ENCODE measurements at places on chromosomes 4 and X.

GRCh38 chrX:136204571-136204970 is 46.6 kb downstream of the MAP7D3 start:
- DNase-seq, result no peak

DNA sequence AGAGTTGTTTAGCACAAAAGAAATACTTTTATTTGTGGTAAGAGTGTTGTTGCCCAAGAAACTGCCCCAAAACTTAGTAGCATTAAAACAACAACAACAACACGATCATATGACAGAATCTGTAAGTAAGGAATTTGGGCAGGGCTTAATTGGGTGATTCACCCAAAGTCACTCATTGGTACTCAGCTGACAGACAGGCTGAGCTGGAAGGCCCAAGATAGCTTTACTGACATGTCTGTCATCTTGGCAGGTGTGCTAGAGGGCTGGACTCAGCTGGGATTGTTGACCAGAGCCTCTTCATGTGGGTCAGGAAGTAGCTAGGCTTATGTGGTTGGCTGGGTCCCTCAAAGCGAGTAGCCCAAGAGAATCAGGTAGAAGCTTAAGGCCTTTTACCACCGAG is 52.3 kb downstream of the KIAA0232 start:
- DNase-seq, result no peak

- no peak for DNase-seq
Measured at GRCh38 chr4:72577211-72577610, 8.2 kb upstream of the ADAMTS3 start.

GRCh38 chr4:55132775-55133174 is 7.4 kb upstream of the KDR start:
- DNase-seq, result no peak

DNA sequence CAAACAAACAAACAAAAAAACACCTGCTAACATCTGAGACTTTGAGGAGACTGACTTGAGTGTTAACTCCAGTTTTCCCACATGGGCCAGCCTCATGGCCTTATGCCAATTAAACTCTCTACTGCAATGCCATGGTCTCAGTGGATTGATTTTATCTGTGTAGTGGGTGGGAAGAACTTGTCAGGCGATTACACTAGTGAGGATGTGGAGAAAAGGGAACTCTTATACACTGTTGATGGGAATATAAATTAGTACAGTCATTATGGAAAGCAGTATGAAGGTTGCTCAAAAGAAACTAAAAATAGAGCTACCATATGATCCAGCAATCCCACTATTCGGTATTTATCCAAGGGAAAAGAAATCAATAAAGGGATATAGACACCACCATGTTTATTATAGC is 12.8 kb upstream of the XIAP start:
- DNase-seq, result no peak

- no peak for DNase-seq
Measured at GRCh38 chrX:71236836-71237235, 13.8 kb downstream of the GJB1 start.

DNA sequence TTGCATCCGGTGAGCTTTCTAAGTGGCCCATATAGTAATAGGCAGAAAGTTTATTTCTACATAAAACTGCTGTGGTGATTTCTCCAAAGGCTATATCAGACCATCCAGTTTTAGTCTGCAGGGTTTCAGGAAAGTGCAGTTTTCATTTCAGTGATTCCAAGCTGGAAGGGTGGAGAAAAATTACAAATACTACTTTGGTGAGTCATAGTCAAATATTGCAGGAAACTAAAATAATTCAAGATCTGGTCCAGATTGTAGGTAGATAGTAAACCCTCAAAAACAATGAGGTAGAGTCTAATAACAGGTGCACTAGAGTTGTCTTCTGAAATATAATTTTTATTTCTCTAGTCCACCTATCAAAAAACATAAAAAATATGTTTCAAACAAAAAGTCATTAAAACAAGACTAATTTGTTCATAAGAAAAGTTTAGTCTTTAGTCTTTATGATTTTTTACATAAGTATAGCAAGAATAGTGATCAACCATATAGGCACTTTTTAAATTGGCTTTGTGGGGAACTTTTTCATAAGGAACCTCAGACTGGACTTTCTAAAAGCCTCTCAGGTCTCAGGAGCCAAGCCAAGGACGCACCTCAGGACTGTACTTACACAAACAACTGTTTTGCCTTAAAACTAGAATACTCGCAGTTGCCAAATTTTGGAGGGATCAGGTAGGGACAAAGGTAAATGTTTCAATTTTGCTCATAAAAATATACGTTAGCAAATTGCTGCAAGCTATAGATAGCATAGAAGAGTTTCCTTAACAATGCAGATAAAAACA is 101.8 kb upstream of the TLR3 start:
- DNase-seq, result no peak

DNA sequence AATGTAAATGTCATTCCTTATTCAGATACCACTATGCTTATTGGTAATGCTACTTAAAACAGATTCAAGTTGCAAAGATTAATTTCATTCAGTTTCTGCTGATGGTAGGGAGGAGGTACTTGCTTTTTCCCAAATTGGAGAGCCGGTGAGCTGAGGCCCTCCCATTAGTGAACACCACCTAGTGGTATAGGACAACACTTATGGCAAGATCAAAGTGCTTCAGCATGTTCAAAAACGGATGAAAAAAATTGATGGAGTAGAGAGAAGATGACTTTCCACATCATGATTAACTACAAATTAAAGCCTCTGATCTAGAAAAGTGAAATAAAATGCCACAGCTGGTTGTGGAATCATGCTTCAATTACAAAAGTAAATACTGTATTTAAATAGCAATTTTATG is 112.9 kb downstream of the MBNL3 start:
- no peak for DNase-seq

- no peak for DNase-seq
Measured at GRCh38 chr4:26503427-26503826, 13.1 kb upstream of the CCKAR start.

GRCh38 chr4:100295792-100296191 is 105.5 kb upstream of the DDIT4L start:
- no peak for DNase-seq

DNA sequence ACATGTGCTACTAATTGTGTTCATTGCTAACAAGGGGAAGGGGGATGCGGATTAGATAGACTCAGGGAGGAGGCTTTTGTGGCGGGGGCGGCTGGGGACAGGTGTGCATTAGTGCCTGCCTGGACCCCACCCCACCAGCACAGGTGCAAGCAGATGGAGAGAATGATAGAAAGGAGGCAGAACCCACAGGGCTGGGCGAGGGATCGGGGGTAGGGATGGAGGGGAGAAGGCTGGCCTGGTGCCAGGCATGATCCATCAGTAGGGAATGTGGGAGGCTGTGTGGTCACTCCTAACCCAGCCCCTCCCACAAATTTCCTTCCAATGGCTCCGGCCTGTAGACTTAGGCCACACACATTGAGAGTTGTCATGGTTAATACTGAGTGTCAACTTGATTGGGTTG is 30.5 kb upstream of the CRMP1 start:
- no peak for DNase-seq

DNA sequence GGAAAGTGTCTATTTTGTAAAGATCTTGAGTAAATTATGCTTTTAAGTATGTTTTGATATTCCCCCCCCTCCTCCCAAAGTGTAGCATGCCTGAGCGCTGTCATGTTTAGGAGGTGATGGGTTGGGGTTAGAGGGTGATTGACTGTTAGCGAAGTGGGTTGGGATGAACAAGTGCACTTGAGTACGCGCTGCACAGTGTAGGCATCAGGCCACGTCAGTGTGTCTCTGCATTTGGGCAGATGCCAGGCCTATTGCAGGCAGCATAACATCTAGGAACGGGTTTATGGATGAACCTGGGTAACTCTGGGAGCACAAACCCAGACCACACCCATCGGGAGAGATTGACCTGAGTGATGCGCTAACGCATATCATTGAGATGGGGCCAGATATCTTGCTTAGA is 111.2 kb downstream of the TBL1X start:
- no peak for DNase-seq

DNA sequence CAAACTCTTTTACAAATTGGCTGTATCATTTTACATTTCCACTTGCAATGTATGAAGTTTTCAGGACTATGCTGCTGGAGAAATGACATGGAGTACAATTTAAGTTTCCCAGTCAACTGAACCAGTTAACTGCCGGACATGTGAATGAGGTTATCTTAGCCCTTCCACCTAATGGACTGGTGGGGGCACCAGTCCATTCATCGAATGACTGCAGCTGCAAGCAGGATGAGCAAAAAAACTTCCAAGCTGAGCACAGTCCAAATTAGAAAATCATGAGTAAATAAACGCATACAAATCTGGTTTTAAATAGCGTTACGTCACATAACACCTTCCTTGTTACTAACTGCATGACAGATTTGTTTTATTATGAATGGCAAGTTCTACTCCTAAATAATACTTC is 1131.5 kb downstream of the PCDH18 start:
- DNase-seq, result no peak

DNA sequence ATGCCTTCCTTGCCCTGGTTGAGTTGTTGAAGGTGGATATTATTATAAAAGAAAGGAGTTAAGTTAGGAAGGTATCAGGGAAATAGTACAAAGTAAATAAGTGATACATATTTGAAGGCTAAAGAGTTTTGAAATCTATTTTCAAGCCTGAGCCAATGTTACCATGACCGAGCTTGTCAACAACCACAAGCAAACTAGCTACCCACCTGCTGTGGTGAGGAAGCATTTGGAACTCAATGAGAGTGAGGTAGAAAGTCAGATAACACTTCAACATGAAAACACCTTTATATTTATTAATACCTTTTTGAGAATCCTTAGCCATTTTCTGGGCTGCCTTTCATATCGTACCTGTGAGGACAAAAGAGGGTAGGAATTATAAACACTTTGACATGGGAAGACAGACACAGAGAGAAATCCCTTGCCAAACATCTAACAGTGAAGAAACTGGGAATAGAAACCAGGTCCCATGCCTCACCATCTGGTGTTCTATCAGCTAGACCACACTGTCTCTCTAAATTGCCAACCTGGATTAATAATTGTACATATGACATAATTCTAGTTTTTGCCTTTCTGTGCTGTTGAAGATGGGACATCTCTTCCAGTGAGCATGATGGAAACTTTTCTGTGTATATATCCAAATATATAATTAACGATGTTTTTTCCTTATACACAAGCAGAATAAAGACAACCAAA is 606.4 kb upstream of the NR3C2 start:
- no peak for DNase-seq

DNA sequence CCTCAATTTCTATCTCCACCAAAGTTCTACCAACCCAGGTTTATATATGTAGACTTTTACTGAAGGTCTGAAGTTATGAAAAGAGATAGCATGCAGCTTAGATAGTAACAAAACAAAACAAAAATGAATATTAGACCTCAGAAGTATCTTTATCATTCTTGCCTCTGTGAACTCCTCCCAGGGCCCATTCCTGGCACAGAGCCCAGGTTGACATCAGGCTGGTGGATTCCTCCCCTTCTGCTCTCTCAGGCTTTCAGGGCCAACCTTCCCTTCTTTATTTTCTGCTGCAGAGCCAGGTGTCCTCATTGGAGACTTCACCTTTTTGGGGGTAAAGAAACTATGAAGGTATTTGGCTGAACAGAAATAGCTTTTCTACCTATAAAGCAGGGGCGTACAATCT is 112.8 kb upstream of the PITX2 start:
- no peak for DNase-seq

- DNase-seq, result no peak
Measured at GRCh38 chr4:79223993-79224776, 101.7 kb downstream of the NAA11 start.

DNA sequence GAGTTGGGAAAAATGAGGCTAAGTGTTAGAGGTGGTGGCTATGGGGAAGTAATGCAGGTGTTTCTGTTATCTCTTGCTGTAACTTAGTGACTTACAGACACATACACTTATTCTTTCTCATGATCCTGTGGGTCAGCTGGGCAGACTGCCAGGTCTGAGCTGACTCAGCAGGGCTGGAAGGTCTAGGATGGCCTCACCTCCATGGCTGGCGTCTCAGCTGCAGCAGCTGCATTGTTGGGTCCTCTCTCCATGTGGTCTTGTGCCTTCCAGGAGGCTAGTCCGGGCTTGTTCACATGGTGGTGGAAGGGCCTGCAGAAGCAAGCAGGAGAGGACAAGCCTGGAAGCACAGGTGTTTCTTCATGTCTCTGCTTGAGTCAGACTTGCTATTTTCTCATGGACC is 172.7 kb downstream of the NHS start:
- no peak for DNase-seq

DNA sequence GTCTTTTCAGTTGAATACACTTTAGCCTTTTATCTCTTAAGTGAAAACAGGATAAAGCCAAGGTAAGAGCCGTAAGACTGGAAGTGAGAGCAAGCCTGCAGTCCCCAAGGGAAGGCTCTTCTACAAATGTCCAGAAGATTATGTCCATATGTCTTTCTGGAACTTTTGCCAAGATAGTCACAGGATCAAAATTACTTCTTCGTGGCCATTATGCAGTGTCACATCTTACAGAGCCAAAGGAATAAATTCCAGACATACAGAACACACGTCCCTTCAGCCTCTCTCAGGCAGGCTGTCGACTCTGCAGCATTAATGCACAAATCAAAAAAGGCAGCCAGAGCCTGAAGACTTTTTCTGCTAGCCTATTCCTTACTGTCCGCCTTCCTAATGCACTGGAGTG is 10.9 kb upstream of the GATB start:
- DNase-seq, result no peak

DNA sequence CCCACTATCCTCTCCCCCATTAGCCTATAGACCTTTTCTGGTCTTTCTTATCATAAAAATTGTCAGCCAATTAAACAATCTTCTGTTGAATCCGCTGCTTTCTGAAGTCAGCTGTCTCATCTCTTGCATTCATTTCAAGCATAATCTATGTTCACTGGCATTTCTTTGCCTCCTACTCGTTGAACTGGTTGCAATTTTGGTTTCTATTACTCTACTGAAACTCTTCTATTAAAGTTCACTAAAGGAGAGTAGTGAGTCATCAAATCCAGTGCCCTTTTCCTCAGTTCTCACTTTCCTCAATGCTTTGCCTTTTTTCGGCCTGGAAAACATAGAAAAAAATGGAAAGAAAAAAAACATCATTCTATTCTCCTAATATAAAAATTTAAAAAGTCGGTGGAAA is 23.9 kb upstream of the CXCL13 start:
- DNase-seq, result no peak

DNA sequence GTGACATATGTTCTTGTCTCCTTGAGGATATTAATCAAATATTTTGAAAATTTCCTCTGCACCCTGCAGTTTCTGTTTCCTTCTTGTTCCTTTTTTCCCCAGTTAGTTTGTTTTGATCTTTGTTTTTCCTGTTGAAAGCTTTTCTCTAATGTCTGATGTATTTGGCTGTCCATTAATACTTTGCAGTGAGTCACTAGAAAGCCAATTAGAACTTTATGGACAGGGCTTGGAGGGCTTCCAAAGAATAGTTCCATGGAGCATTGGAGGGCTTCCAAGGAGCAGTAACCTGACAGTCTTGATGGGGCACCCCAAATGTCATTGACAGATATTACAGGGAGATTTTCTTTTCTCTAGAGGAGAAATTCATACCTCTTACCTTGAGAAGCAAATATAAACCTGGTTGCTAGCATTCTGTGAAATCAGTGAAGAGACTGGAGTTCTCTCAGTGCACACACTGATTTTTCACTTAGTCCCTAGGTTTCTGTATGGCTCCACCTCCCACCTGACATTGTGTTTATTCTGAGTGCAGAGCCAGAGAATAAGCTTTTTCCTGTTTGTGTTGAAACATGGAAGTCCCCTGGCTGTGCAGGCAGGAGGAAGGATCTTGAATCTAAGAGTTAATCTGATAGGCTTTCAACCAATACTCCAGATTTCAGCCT is 26.5 kb downstream of the SPARCL1 start:
- no peak for DNase-seq

Measured in stimulated activated CD4-positive, alpha-beta T cell treated with anti-CD3 and anti-CD28 coated beads, Interleukin-2, amount 100 ng/mL, for 48 hours (primary cell).